ENCODE measurements at places on chromosomes 16 and 17. TPM values are rescaled to one million over a fixed set of nuclear protein-coding genes. Genes with fewer than 3 reads are reported as not detected.

The BEAN1 gene
- 0.94 TPM for total RNA-seq

- no peak for DNase-seq
Observed at GRCh38 chr17:80727409-80727755, 182.7 kb downstream of the RPTOR start.

- no peak for DNase-seq
Observed at GRCh38 chr17:75096082-75096625, 8.4 kb downstream of the SLC16A5 start.

DNA sequence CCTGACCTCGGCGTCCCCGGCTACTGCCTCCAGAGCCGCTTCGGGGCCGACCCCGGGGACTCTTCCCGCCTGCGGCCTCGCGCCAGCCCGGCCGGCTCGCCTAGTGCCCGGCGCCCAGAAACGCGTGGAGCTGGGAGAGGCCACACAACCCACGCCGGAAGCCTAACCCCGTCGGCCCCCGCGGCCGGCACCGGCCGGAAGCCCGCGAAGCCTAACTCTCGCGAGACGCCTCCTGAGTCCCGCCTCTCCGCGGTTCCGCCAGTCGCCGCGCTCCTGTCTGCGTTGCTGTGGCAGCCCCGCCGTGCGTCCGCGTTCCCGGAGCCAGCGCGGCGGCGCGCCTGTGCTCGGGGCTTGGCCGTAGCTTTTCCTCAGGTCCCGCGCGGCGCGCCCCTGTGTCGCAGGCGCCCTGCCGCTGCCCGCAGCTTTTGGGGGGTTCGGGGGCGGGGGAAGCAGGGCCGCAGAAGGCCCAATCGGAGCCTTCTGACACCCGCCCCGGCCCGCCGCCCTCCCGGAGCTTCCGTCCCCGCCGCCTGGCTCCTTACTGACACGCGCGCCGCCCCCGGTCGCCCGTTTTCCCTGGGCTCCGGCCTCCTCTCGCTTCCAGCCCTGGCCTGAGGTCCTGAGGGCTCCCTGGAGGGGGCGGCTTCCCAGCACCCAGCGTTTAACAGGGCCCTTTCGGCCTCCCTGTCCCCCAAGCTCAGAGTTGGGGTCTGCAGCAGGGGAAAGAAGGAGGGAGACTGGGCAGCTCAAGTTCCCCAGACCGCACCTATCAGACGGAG lies 21.7 kb downstream of the NPTX1 start:
- DNase-seq: peak; percentile 73

DNA sequence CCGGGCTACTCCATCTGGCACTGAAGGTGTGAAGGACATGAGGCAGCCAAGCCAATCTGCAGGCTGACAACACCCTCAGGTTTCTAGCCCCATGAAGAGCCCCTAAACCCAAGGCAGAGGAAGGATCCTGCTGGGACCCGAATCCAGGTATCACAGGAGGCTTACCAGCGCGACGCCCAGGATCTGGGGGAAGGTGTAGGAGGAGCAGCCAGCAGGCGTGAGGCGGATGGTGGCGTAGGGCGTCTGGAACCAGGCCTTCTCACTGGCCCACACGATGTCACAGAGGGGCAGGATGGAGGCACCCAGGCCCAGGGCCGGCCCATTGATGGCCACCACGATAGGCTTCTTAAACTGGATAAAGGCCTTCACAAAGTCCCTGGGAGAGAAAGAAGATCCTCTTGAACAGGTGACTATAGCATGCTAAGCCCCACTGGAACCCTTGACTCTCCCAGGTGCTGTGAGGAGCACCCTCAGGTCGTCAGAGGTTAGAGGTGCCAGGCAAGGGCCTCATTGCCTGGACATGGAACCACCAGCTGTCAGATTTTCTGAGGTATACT lies 71.7 kb downstream of the DYNLRB2 start:
- no peak for DNase-seq

Data from omental fat pad (tissue), 4 donors.